Caco-2 (cell line): ENCODE measurements at places on chromosomes 16 and 17.

- no peaks in the 10 kb centered on the region for H3K27me3 ChIP-seq
- no peak overlapping the region for H3K4me3 ChIP-seq
- H3K4me1 ChIP-seq = no peaks in the 10 kb centered on the region
- DNase-seq = no peak
- H3K27ac ChIP-seq = no peak overlapping the region
These were observed 18.6 kb downstream of the SNN start for GRCh38 chr16:11686713-11687380.

GRCh38 chr16:69497876-69498596 is 67.7 kb upstream of the NFAT5 start:
- H3K27ac ChIP-seq = peak overlapping the region; percentile 12
- no peak overlapping the region for H3K4me3 ChIP-seq
- H3K36me3 ChIP-seq = no peaks in the 10 kb centered on the region
- no peaks in the 10 kb centered on the region for H3K27me3 ChIP-seq

DNA sequence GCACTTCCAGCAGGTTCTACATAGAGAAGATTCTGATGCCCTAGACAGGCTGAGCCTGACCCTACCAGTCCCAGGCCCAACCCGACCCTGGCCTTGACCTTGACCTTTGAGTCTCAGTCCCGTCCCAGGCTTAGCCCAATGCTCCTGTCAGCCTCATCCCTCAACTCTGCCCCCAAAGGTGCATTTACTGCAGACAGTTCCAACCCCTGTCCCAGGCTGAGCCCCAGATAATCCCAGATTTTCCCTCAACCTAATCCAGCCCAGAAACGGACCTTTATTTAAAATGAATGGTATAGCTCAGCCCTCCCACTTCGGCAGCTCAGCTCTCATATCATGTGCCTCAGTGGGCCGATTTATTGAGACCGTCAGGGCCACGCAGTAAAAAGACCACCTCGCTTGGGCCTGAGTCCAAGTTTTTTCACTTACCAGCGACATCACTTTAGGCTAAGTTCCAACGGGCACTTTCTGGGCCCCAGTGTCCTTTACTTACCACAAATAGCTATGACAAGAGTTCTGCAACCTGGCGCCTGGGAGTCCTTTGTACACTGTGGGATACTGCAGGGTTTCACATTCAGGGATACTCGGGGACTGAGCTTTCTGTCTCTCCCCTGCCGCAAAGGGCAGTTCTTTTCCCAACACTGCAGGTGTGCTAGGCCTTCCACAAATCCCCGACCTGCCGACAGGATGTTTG is 89.5 kb downstream of the WSCD1 start:
- no peak overlapping the region for H3K27ac ChIP-seq
- no peak overlapping the region for H3K4me3 ChIP-seq
- no peaks in the 10 kb centered on the region for H3K36me3 ChIP-seq
- H3K27me3 ChIP-seq = no peaks in the 10 kb centered on the region

DNA sequence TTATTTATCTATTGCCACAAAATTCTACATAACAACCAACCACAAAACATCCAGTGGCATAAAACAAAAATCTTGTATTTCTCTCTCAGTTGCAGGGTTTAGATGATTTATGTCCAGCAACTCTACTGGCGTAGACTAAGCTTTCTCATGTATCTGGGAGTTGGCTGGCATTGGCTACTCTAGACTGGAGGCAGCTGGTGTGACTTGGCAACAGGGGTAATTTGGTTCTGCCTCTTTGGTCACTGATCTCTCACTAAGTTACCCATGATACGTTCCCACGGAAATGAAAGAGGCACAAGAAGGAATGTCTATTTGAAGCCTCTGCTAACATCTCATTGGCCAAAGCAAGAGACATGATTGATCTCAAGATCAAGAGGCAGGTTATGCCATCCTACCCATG is 144.0 kb downstream of the HS3ST3B1 start:
- no peak for DNase-seq
- no peak overlapping the region for H3K27ac ChIP-seq
- no peaks in the 10 kb centered on the region for H3K36me3 ChIP-seq
- H3K4me3 ChIP-seq = no peak overlapping the region

GRCh38 chr16:89175280-89176146 is 4.0 kb downstream of the CDH15 start:
- no peak overlapping the region for H3K4me3 ChIP-seq
- H3K27me3 ChIP-seq = peaks cover 5% of the 10 kb centered on the region
- H3K4me1 ChIP-seq = peaks cover 13% of the 10 kb centered on the region
- no peaks in the 10 kb centered on the region for H3K36me3 ChIP-seq

DNA sequence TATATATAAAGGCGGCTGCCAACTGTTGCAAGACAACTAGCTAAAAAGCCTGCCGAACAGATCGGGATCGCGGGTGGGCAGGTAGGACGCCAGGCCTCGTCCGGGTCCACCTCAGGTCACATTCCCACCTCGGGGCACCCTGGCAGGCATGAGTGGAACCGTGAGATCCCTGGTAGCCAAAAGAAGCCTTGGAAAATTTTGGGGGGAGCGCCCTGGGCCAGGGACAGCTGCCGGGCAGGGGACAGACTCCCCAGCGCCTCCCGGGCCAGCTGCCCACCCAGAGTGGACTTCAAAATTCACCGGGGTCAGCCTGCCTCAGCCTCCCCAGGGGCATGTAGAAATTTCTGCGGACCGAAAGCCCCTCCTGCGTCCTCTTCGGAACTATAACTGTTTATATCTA is 760.9 kb downstream of the KCNJ18 start:
- no peak overlapping the region for H3K27ac ChIP-seq
- no peaks in the 10 kb centered on the region for H3K4me1 ChIP-seq
- H3K4me3 ChIP-seq = no peak overlapping the region
- no peaks in the 10 kb centered on the region for H3K36me3 ChIP-seq
- no peak for DNase-seq
- no peaks in the 10 kb centered on the region for H3K27me3 ChIP-seq

- no peaks in the 10 kb centered on the region for H3K36me3 ChIP-seq
- no peaks in the 10 kb centered on the region for H3K27me3 ChIP-seq
- H3K27ac ChIP-seq = no peak overlapping the region
- no peaks in the 10 kb centered on the region for H3K4me1 ChIP-seq
These were observed 154.1 kb downstream of the HS3ST4 start for GRCh38 chr16:25845901-25846300.

DNA sequence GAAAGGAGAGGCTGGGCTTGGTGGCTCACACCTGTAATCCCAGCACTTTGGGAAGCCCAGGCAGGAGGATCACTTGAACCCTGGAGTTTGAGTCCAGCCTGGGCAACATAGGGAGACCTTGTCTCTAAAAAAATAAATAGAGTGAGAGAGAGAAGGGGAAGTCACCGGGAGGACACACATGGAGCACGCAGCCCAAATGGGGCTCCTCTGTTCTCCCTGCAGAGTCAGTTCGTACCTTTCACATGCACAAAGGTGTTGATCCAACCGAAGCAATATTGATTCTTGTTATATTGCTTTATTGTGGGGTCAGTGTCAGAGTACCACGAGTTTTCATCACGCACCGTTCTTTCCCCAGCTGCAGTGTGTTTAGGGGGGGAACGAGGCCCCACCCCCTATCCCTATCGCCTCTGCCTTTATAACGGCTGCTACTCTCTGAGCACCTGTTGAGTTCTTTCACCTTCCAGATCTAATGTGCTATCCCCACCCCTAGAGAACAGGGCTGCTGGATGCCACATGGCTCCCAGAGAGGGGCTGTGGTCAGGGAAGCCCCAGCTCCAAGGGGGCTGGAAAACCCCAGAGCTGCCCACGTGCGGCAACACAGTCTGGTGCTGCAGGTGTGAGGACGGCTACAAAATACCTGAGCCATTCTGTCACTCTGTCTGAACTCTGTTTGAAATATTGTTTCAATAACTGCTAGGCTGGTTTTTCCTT is 1.0 kb upstream of the TMEM235 start:
- no peak overlapping the region for H3K4me3 ChIP-seq
- H3K27me3 ChIP-seq = no peaks in the 10 kb centered on the region
- no peak overlapping the region for H3K27ac ChIP-seq
- no peaks in the 10 kb centered on the region for H3K4me1 ChIP-seq

GRCh38 chr17:6495450-6496115 is 51.3 kb downstream of the PIMREG start:
- no peaks in the 10 kb centered on the region for H3K4me1 ChIP-seq
- no peak for DNase-seq

- no peak overlapping the region for H3K4me3 ChIP-seq
- no peaks in the 10 kb centered on the region for H3K27me3 ChIP-seq
- H3K4me1 ChIP-seq = no peaks in the 10 kb centered on the region
- H3K27ac ChIP-seq = no peak overlapping the region
- peaks cover 2% of the 10 kb centered on the region; the same call in 1 of the 2 replicates for H3K36me3 ChIP-seq
These were observed 155.2 kb upstream of the C17orf78 start for GRCh38 chr17:37220607-37220953.

DNA sequence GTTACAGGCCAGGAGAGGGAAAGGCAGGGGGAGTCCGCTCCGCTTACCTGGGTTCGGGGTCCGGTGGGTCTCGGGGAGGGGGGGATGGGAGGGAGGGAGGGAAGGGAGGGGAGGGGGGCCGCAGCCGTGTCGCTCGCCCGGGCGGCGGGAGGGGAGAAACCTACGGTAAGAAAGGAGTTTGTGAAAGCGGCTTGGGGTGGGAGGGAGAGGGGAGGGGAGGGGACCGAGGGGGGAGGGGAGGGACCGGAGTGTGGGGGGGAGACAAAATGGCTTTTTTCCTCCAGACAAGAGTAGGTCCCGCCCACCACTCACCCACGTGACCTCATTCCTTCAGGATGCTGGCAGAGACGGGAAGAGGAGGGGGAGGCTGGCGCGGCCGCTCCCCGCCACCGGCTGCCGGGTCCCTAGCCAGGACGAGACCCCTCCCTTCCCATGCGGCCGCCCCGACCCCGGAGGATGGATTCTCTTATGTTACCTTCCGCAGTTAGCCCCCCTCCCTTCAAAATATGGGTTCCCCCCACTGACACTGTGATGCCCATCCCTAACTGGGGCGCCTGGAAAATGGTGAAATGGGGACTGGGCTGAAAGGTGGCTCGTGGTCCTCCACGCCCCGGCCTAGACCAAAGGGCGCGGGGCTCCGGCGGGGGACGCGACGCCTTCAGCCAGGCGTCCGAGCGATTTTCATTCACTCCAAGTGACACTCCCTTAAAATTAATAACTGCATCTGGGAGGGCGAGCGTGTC is at the start of gene PCGF2:
Gene PCGF2, minus strand, starts transcription at position 188 of the 743 bp plus-strand sequence. CDS start 7,934 bp downstream, outside the sequence.
- peak within 1 kb of the TSS; percentile 81 for H3K27ac ChIP-seq
- H3K4me3 ChIP-seq = peak within 1 kb of the TSS; percentile 90
- DNase-seq = peak; percentile 92
- no peaks in the 10 kb centered on the region for H3K36me3 ChIP-seq
- H3K27me3 ChIP-seq = no peaks in the 10 kb centered on the region

- H3K4me1 ChIP-seq = no peaks in the 10 kb centered on the region
- peak overlapping the region; percentile 47 for H3K27ac ChIP-seq
- DNase-seq = peak; percentile 3
- H3K27me3 ChIP-seq = no peaks in the 10 kb centered on the region
- no peak overlapping the region for H3K4me3 ChIP-seq
- no peaks in the 10 kb centered on the region for H3K36me3 ChIP-seq
These were observed 41.7 kb downstream of the ZZEF1 start for GRCh38 chr17:4100883-4101756.

GRCh38 chr16:80277182-80277581 is 263.6 kb upstream of the DYNLRB2 start:
- H3K36me3 ChIP-seq = no peaks in the 10 kb centered on the region
- peaks cover 4% of the 10 kb centered on the region for H3K4me1 ChIP-seq
- H3K4me3 ChIP-seq = no peak overlapping the region
- no peaks in the 10 kb centered on the region for H3K27me3 ChIP-seq
